ENCODE measurements at places on chromosomes 4 and X. TPM values are rescaled to one million over a fixed set of nuclear protein-coding genes. Genes with fewer than 3 reads are reported as not detected.

- H3K36me3 ChIP-seq: no peaks in the 10 kb centered on the region
- no peaks in the 10 kb centered on the region for H3K4me1 ChIP-seq
- H3K27ac ChIP-seq: no peak overlapping the region
- DNase-seq: no peak
- H3K27me3 ChIP-seq: no peaks in the 10 kb centered on the region
Observed at GRCh38 chr4:119081943-119082342, 53.7 kb upstream of the MYOZ2 start.

- no peak for DNase-seq
- no peaks in the 10 kb centered on the region for H3K27me3 ChIP-seq
- H3K27ac ChIP-seq: peak overlapping the region; percentile 70
- no peaks in the 10 kb centered on the region for H3K36me3 ChIP-seq
- no peak overlapping the region for H3K4me3 ChIP-seq
Observed at GRCh38 chr4:76562836-76563453, 127.9 kb downstream of the SHROOM3 start.

DNA sequence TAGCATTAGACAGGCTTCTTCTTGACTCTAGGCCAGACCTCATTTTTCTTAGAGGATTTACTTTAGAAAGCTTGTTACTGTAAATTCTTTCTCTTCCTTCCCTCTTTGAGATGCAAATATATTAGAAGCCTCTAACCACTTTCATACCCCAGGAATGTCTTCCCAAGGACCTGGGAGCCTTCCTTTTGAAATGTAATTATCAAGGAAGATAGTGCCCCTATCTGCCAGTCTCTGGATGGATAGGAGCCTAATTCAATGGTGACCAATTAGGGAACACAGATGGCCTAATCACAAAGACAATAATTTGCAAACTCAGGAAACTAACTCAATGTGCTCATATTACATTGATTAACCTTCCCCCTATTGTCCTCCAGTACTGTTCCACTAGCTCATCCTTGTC lies 145.6 kb upstream of the DCAF8L1 start:
- H3K27ac ChIP-seq: no peak overlapping the region
- H3K36me3 ChIP-seq: no peaks in the 10 kb centered on the region
- no peak for DNase-seq
- H3K27me3 ChIP-seq: no peaks in the 10 kb centered on the region
- no peaks in the 10 kb centered on the region for H3K4me1 ChIP-seq
- no peak overlapping the region for H3K4me3 ChIP-seq

- DNase-seq: no peak
- no peaks in the 10 kb centered on the region for H3K27me3 ChIP-seq
- no peak overlapping the region for H3K27ac ChIP-seq
- no peaks in the 10 kb centered on the region for H3K36me3 ChIP-seq
Observed at GRCh38 chrX:132442691-132443090, 46.1 kb downstream of the MBNL3 start.

GRCh38 chrX:85499400-85499799 lies 119.9 kb upstream of the POF1B start:
- no peaks in the 10 kb centered on the region for H3K4me1 ChIP-seq
- DNase-seq: no peak
- no peak overlapping the region for H3K4me3 ChIP-seq
- no peaks in the 10 kb centered on the region for H3K27me3 ChIP-seq
- H3K27ac ChIP-seq: no peak overlapping the region

DNA sequence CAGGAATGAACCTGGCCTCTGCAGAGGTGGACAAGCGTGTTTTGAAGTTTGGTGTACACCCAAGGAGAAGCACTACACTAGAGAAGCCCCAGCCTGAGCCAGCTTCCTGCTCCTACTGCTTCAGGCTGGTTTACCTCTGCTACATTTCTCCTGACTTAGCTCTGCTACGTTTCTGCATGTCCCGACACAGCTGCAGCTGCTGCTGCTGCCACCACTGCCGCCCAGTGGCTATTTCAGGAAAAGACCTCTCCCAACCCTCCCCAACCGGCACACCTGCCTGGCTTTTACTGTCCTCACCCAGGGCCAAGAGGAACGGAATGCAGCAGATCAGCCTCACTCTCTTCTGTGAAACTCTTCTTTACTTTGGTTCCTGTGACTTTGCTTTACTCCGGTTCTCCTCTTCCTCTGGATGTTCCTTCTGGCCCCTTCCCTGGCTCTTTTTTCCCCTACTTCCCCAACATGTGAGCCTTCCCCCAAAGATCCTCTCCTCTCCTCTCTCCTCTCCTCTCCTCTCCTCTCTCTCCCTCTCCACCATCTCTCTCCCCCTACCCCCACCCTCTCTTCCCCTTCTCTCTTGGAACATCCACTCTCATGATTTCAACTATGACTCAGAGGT lies 3.1 kb upstream of the P2RY4 start:
- no peaks in the 10 kb centered on the region for H3K27me3 ChIP-seq
- no peak overlapping the region for H3K4me3 ChIP-seq
- H3K36me3 ChIP-seq: no peaks in the 10 kb centered on the region
- H3K4me1 ChIP-seq: no peaks in the 10 kb centered on the region
- no peak for DNase-seq
- H3K27ac ChIP-seq: no peak overlapping the region

DNA sequence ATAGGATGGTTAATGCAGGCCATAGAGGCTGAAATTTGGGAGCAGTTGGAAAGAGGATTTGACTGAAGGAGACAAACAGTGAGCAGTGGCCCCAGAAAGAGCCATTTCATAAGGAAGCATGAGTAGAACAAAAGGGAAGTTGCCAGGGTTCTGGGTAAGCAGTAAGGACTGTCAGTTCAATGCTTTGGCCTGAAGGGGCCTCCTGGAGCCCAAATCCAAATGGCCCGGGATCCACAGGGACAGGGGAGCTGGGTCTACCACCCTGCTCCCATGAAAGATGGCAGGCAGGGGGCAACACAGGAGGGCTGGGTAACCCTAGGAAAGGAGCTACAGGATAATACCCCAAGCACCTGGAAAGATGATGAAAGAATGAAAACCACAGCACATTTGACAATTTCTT lies 4.1 kb upstream of the INTS6L start:
- no peaks in the 10 kb centered on the region for H3K4me1 ChIP-seq
- H3K36me3 ChIP-seq: no peaks in the 10 kb centered on the region
- H3K4me3 ChIP-seq: no peak overlapping the region
- no peak for DNase-seq
- no peaks in the 10 kb centered on the region for H3K27me3 ChIP-seq
- no peak overlapping the region for H3K27ac ChIP-seq

DNA sequence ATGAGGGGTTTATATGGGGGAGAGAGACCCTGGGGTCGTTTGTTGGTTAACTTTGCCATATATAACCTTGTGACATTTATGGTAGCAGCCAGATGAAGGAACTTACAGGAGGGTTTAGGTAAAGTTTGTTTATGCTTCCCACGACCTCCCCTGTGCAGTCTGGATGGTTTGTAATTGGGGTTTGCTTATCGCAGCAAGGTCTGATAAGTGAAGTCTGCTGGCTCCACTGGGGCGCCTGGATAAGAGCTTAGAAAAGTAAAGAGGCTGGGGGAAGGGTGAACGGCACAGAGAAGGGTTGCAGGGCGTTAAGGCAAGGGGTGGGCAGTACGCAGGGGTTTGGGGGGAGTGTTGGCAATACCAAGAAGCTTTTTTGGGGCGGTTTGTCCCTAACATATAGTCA lies 98.7 kb downstream of the KDM6A start:
- no peak overlapping the region for H3K4me3 ChIP-seq
- no peak overlapping the region for H3K27ac ChIP-seq
- H3K4me1 ChIP-seq: no peaks in the 10 kb centered on the region
- no peak for DNase-seq

DNA sequence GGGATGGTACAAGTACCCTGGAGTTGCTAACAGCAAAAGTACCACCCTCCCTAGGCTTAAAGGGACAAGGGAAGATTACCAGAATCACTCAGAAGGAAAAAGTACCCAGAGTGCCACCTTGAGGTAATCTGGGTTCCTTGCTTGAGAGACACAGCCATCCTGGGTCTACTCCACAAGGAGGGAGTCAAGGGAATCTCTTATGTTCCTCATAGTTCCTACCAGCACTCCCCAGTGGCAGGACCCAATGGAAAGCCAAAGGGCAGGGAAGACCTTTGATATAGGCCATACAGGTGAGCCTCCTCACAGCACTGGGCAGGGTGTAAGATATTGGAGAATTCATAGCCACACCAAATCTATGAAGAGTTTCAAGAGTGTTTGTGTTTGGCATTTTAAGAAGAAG lies 5.7 kb downstream of the IL2 start:
- no peaks in the 10 kb centered on the region for H3K4me1 ChIP-seq
- H3K27ac ChIP-seq: no peak overlapping the region
- no peaks in the 10 kb centered on the region for H3K36me3 ChIP-seq
- H3K4me3 ChIP-seq: no peak overlapping the region
- H3K27me3 ChIP-seq: no peaks in the 10 kb centered on the region
- no peak for DNase-seq

- no peaks in the 10 kb centered on the region for H3K36me3 ChIP-seq
- no peak overlapping the region for H3K4me3 ChIP-seq
- H3K4me1 ChIP-seq: no peaks in the 10 kb centered on the region
- no peak overlapping the region for H3K27ac ChIP-seq
- no peaks in the 10 kb centered on the region for H3K27me3 ChIP-seq
Observed at GRCh38 chr4:124722071-124722470, 9.5 kb upstream of the ANKRD50 start.

- H3K4me1 ChIP-seq: no peaks in the 10 kb centered on the region
- no peak for DNase-seq
- no peaks in the 10 kb centered on the region for H3K27me3 ChIP-seq
- no peak overlapping the region for H3K4me3 ChIP-seq
Observed at GRCh38 chrX:12580548-12580947, 210.7 kb upstream of the PRPS2 start.

- H3K27me3 ChIP-seq: no peaks in the 10 kb centered on the region
- H3K4me3 ChIP-seq: peak within 1 kb of the TSS; percentile 7
- no peaks in the 10 kb centered on the region for H3K4me1 ChIP-seq
Observed at GRCh38 chrX:137033774-137034507, at the start of gene GPR101. Gene GPR101, minus strand, starts transcription at chrX:137033995. Its CDS starts 2,321 bp downstream, at chrX:137031674.

DNA sequence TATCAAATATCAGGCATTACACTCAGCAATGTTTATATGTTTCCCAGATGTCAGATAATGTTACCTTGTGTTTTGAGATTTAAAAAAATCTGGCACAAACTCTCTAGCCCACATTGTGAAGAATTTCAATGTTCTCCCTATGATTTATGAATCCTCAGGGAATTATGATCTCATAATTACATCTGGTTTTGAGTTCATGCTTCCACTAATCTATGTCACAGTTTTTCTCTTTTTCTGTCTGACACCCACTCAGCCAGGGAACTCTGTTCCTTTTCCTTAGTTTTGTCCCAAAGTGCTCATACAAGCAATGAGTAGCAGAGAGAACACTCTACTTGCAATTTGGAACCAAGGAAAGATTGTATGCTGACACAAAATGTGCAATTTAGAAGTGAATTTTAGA lies 212.1 kb upstream of the POF1B start:
- DNase-seq: no peak
- H3K36me3 ChIP-seq: no peaks in the 10 kb centered on the region
- H3K27me3 ChIP-seq: no peaks in the 10 kb centered on the region

DNA sequence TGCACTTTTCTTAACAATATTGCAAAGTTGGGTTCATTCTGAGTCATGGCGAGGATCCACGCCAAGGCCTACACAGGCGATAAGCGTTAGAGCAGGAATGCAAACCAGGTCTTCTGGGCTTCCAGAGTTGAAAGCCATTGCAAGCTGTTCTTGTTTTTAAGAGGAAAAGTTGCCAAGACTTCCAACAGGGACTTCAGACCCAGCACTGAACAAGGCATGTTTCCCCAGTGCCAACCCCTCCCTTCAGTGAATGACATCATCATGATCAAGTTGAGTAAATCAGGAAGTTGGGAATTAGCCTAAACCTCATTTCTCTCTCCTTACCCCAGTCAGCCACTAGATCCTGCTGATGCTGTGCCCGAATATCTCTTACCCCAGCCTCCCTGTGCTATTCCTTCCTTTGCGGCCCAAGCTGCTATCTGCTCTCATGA lies 355.1 kb downstream of the HS3ST1 start:
- H3K27me3 ChIP-seq: no peaks in the 10 kb centered on the region
- no peaks in the 10 kb centered on the region for H3K4me1 ChIP-seq
- no peaks in the 10 kb centered on the region for H3K36me3 ChIP-seq
- peak; percentile 43 for DNase-seq

GRCh38 chrX:46715530-46715929 lies 43.4 kb downstream of the SLC9A7 start:
- no peak overlapping the region for H3K27ac ChIP-seq
- H3K4me1 ChIP-seq: no peaks in the 10 kb centered on the region
- no peaks in the 10 kb centered on the region for H3K27me3 ChIP-seq
- no peak for DNase-seq

DNA sequence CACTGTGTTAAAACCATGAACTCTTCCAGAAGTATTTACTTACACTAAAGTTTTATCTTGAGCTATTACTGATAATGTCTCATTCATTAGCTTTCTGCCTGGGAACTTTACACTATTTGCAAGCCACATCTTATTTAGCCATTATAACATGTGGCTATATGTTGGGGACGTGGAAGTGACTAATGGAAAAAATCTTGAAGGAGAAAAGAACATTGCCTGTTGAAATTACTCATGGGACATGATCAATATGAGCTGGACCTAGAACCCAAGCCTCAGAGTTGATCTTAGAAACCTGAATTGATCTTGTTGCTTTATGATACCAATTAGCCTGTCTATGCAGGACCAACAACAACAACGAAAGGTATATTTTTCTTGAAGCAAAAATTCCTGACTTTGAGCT lies 22.5 kb upstream of the ARHGAP6 start:
- H3K4me1 ChIP-seq: no peaks in the 10 kb centered on the region
- no peaks in the 10 kb centered on the region for H3K27me3 ChIP-seq
- no peaks in the 10 kb centered on the region for H3K36me3 ChIP-seq
- DNase-seq: no peak
- H3K4me3 ChIP-seq: no peak overlapping the region

DNA sequence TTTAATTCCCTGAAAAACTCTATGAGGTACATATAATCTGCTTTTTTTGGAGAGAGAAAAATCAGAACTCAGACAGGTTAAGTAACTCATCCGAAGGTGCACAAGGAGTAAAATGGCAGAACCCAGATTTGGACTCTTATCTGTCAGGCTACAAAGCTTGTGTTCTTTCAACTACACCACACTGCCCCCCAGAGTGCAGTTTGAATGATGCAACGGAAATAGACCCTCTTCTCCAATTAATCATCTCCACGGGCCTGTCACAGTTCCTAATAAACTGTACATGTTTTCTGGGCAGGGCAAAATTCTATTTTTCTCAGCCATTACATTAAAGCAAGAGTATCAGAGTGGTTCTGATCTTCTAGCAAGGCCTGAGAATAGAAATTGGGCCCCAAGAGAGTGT lies 35.3 kb upstream of the DCX start:
- H3K36me3 ChIP-seq: no peaks in the 10 kb centered on the region
- no peaks in the 10 kb centered on the region for H3K4me1 ChIP-seq
- H3K4me3 ChIP-seq: no peak overlapping the region
- no peaks in the 10 kb centered on the region for H3K27me3 ChIP-seq
- DNase-seq: no peak

The PHOX2B gene
- total RNA-seq: not detected

The ADH1B gene
- 1,563 TPM for total RNA-seq

The DCK gene
- total RNA-seq: 11.1 TPM

The PRDM8 gene
- total RNA-seq: 3.7 TPM

The GBA3 gene
- not detected for total RNA-seq

The RGN gene
- 16.1 TPM for total RNA-seq

The MAGEB2 gene
- not detected for total RNA-seq

The GABRG1 gene
- not detected for total RNA-seq

Data from thoracic aorta (tissue), 2 donors.